ENCODE measurements at places on chromosomes 1 and 21. TPM values are rescaled to one million over a fixed set of nuclear protein-coding genes. Genes with fewer than 3 reads are reported as not detected.

DNA sequence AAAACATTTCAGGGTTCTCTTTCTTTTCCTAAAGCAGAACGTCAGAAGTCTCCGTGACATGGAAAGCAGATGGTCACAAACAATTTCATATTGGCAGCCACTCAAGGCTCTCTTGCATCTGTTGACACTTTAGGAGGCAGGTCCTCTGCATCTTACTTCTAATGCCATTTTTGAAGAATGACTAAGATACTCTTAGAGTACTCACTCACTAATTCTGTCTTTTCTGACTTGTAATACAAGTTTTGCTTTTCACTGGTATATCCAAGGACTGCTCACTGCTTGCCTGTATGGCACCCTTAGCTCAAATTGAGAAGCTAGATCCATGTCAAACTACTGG, 68.3 kb downstream of the PRRX1 start:
- no peak for DNase-seq

The IL12RB2 gene
- total RNA-seq = 1.3 TPM

- no peak for DNase-seq
Measured at GRCh38 chr1:54542120-54542961, 5.7 kb upstream of the ACOT11 start.

DNA sequence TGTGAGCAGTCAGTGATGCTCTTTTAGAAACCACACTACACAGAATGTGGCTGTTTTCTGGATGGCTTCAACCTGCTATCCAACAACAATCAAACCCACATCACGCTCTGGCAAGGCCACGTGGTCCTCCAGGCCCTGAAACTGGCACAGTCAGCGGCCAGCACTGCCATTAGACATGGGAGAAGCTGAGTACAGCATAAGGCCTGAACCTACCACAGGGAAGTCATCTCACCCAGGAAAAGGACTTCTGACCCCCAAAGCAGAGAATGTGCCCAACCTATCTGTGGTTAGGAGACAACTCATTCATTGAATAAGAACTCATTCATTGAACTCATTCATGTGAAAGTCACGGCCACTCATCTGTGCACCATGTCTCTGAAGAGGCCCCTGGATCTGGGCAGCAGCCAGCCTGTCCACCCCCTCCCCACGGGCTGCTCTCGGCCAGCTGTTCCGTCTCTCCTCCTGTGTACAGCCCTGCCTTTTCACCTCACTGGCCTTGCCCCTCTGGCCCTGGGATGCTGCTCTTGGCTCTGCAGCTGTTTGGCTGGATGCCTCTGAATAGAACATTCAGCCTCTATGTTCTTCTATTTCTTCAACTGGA, 41.1 kb downstream of the C1orf198 start:
- no peak for DNase-seq

The SFPQ gene
- 99.6 TPM for total RNA-seq

DNA sequence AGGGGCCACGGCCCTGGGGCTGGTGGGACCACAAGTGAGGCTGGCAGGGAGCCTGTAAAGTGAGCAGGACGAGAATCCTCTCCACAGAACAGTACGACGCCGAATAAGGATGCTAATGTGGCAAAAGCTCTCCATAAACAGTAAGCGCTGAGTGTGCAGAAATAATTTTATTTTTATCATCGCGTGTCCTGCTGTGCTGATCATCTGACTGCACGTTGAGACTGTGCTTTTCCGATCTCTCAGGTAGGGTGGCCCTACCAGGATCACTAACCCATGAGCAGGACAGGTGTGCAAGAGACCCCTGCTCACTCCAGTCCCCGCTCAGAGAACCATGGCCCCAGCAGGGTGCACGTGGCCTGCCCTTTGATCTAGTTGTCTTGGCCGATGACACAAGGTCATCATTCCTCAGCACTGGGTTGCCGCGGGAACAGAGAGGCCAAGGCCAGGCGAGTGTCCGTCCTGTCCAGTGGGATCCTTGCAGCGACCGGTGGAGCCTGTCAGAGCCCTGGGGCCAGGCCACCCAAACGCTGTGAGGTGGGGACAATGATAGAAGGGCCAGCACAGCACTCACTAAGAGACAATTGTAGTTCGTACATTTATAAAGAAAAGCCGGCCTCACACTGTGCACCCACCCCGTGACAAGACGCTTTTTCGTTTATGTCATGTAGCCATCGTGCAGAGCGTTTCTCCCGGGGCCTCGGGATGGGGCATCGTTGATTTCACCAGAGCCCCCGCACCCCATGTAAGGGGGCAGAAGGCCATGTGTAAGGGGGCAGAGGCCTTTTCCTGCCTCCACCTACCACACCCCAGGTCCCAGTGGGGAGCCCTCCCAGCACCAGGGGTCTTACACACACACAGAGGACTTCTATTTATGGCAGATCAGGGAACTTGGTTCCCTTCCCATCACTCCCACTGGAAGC, 52.7 kb upstream of the ADARB1 start:
- no peak for DNase-seq

DNA sequence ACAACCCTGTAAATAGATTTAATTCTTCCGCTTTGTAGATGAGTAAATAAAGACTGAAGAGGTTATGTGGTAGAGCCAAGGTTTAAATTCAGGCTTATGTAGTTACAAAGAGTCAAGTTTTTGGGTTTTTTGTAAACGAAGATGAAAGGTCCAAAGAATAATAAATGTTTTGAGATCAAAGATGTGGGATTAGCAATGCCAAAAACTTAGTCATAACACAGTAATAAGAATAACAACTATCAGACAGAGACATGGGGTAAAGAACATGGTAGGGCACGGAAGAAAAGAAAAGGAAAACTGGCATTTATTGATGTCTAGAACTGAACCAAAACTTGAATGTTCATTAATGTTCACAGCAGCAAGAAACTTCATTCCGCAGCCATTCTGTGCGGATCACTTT, 42.9 kb downstream of the EXTL2 start:
- no peak for DNase-seq

DNA sequence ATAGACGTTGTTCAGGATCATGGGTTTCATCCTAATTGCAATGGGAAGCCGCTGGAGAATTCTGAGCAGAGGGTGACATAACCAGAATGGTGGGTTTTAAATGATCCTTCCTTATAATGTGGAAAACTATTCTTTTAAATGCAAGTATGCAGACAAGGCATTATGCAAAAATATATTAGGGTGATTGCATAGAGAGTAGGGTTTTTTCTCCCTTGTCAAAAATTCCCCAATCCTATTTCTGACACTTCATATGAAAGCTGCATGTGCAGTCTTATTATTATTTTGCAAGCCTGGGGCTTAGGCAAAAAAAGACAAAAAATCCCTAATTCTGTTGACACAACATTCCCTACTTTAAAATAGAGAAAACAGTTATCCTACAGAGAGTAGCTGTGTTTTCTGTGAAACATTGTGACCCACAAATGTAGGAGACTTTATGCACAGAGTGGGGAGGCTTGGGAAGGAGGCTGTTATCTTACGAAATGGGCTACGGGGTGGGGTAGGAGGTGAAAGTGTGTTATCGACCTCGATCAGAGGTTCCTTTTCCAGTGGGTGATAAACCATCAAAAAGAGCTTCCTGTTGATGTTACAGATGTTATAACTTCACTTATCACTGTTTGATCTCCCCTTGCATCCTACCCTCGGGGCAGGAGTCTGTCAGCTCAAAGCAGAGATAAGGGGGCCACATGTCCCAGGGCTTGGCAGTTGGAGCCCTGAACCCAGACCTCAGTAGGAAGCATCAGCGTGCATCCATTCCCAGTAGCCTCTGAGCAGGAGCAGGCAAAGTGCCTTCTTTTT, 27.2 kb downstream of the RHEX start:
- no peak for DNase-seq

GRCh38 chr1:221241592-221241991, 362.3 kb downstream of the HLX start:
- DNase-seq = no peak

DNA sequence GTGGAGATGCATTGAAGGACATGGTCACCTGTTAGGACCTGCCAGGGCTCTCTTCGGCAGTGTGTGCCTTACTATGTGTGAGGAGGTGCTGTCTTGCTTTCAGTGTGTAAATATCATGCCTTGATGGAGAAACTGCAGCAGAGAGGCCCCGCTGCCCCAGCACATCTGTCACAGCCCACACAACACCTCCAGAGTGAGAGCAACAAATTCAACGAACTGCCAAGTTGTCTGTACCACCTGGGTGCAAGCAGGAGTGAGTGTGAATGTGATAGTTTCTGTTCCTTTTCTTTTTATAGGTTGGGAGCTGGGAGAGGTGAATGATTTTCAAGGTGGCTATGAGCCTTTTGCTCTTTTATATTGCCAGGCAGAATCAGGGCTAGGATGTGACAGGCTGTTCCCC, 114.6 kb upstream of the KIAA0040 start:
- no peak for DNase-seq

The POU3F1 gene
- total RNA-seq = 4.5 TPM

The OR2T33 gene
- not detected for total RNA-seq

The PEX11B gene
- total RNA-seq = 30.3 TPM

GRCh38 chr1:78101514-78101913, 55.7 kb downstream of the GIPC2 start:
- DNase-seq = no peak

DNA sequence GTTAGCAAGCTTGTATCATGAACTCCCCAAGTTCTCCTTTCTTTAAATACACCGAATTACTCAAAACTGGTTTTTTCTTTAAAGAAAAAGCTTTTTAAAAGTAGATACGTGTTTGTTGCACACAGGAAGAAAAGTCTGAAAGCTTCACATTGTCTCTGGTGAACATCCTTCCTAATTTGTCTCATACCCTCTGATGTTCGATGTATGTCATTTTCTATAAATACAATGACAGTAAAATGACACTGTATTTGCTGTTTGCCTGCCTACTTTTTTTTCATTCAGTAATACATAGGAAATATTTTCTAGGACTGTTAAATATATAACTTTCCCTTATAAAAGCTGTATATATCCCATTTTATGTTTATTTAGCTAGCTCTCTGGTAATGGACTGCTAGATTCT, 153.9 kb downstream of the GALNT2 start:
- DNase-seq = no peak

- DNase-seq = no peak
Measured at GRCh38 chr1:64163970-64164369, 39.5 kb upstream of the UBE2U start.

GRCh38 chr1:108140177-108140576, 60.0 kb downstream of the SLC25A24 start:
- no peak for DNase-seq

The CAPZA1 gene
- total RNA-seq = 129 TPM

DNA sequence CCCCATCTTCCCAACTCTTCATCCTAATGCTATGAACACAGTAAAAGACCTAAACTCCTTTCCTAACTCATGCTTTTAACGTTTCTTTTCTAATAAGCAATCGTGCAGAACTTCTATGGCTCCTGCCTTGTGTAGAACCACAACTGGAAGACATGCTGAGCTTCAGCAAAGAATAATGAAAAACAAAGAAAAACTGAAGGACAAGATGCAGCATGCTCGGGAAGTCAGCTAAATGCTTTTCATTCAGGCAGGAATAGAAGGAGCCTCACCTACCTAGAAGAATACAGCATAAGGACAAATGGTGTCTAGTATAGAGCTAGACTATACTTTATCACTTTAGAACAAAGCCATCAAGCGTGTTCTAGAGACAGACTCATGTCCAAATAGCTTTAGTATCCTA, 45.9 kb downstream of the LUZP1 start:
- DNase-seq = no peak

DNA sequence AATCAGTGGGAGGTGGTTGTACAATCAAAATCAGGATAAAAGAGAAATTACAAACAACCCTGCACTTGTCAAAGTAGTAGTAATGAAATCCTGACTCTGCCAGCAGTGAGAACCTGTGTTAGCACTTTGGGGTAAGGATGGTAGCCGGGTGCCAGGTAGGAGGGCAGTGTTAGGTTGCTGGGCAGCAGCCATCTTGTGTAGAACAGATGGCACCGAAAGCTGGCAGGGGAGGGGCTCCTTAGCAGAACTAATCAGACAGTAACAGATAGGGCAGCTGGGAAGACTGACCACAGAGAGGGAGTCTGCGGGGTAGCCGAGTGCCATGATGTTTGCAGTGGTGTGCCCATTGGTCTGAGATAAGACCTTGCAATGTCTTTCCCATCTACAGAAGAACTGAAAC, 137.3 kb downstream of the SDCCAG8 start:
- no peak for DNase-seq

DNA sequence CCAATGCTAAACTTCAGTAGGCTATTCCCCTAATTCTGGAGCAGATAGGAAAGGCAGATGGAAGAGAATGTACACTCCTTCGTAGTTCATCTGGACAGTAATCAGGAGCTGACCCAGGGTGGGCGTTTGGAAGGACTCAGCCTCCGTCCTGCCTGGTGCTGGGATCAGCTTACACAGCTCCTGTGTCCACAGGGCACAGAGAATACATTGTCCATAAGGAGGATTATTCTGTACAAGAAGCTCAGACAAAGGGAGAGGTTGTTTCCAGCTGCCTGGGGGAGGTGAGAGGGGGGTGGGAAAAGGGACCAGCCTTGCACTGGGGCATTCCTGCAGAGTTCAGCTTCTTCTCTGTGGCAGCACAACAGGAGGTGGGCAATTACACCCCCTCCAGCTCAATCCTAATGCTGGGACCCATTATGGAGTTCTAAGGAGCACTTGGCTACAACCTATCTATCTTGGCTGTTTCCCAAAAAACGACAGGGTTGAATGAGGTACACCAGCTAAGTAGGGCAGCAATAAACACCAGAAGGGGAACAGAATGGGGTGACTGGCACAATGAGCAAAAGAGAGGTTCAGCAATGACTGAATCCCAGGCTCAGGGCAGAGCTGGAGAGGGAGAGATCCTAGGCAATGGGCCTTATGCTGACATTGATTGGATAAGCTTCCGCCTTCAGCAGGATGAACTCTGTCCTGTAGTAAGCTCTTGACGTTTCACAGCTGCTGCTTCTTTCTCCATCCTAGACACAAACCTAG, 7.4 kb downstream of the MED8 start:
- no peak for DNase-seq

The ANKRD45 gene
- total RNA-seq = not detected

GRCh38 chr1:218284377-218284916, 646 bp upstream of the RRP15 start:
- no peak for DNase-seq

GRCh38 chr21:37028570-37028969, 22.1 kb downstream of the RIPPLY3 start:
- DNase-seq = no peak

DNA sequence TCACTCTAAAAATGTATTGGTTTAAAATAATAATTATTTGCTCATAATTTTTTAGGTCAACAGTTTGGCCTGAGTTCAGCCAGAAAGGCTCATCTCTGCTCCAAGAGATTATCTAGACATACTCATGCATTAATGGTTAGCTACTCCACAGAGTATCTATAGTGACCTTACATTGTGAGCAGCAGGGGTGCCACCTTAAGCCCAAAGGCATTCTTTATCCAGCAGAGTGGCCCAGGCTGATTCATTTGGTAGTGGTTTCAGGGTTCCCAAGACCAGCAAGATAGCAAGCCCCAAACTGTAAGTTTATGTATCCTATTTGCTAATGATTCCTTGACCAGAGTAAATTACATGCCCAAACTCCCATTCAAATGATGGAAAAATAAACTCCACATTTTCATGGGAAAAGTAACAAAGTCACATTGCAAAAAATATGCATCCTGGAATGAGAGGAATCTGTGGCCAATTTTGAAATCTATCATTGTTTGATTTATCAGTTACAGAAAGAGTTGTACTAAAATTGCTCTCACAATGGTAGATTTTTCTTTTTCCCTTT, 182.6 kb upstream of the KCNK2 start:
- DNase-seq = no peak

The S100A8 gene
- 4,308 TPM for total RNA-seq

Measured in esophagus squamous epithelium (tissue), 5 donors.